Activated naive CD4-positive, alpha-beta T cell treated with anti-CD3 and anti-CD28 coated beads, Interleukin-2, amount 50 U/mL, for 16 hours (primary cell): ENCODE measurements at places on chromosomes 12 and 14.

DNA sequence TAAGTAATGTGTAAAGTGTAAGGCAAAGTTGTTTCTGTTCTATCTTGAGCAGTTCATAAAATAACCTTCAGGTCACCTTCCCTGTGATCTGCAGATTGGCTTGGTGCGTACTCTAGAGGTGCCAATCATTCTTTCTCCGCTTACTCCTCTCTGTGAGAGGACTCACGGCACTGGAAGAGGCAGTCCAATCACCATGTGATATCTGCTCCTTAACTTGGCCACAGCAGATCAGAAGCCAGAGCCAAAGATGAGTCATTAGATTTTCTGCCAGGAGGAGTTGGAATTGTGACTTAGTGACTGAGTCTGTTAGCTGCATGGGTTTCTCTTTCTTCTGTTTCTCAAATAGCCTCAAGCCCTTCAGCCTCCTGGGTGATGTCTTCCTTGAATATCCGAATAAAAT, 165.5 kb downstream of the SLC41A2 start:
- DNase-seq, result no peak

DNA sequence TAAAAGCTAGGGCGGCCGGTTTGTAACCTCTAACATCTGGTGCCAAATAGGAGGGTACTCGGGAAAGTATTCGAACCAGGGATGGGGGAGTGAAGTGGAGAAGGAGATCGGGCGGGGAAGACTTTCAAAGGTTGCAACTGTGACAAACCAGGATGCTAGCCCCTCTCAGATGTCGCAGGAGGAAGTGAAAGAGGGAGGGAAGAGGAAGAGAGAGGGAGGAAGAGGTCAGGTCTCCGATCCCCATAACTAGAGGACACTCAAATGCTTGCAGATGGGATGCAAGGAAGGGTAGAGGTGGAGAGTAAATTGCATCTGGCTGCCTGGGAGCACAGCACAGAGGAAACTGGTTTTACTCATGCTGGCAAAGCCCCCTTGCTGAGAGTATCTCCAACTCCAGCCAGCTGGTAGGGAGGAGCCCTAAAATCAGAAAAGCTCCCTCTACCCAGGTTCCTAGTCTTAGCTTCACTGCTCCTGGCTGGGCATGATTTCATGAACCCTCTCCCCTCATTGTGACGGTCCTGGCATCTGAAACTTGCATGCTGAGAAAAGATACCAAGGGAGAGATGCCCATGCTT, 696.7 kb upstream of the TBX3 start:
- no peak for DNase-seq

DNA sequence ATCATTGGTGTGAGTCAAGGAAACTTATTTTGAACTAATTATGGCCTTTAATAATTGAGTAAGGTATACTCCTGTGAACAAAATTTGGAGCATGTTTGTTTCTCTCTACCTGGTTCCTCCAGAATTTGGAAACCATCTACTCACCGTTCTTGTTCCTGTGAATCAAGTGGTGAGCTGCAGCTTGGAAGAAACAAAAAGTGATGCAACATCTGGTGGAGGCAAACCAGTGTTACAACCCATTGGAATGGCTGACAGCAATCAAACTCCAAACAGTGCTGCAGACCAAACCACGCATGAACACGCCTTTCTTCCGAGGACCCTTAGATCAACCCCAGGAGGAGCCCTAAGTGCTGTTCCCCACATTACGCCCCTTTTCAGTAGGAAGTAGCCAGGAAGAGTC, 104.7 kb upstream of the VASH1 start:
- DNase-seq, result no peak

DNA sequence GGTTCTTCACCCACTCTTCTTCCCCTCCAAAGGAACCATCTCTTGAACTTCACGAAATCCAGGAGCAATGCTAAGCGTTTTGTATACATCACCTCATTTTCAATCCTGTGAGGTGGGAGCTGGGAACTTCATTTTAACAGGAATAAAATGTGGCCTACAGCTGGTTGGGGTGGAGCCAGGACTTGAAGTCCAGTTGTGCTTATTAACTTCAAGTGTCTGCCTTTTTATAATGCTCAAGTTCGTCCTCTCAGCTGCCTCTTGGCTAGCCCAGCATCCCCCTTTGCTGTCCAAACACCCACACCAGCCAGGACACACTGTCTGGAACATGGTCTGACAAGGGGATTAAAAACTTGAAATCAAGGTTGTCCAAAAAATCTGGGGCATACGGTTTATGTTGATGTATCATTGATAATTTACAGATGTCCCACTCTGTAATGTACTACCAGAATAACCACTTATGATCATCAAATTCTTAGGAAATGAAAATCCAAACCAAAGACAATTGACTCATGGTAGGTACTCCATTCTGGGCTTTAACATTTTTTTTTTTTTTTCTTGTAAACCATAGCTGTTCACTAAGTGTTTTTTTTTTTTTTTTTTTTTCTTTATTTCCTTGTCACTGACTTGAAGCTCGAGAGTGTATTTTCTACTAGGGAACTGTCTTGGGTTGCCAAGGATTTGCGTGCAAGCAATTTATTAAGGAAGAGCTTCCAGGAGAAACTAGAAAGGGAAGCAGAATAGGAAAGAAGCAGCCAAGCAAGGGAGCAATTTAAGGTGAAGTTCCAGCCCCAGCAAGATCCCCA, 252.3 kb downstream of the EFCAB11 start:
- no peak for DNase-seq

DNA sequence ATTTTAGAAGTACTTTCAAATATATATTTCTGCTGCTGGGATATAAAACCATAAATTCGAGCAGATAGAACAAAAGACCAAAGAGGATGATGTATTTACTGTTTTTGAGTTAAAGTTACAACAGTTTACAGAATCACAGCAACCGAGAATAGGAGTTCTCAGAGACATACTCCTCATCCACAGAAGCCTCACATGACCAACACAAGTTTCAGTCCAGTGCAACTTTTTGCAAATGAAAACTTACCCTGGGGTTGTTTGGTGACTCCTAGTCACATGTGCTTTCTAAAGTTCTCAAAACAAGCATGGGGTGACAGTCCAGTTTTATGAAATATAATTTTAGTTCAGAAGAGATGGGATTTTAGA, 117.1 kb downstream of the PRKCH start:
- DNase-seq, result no peak

DNA sequence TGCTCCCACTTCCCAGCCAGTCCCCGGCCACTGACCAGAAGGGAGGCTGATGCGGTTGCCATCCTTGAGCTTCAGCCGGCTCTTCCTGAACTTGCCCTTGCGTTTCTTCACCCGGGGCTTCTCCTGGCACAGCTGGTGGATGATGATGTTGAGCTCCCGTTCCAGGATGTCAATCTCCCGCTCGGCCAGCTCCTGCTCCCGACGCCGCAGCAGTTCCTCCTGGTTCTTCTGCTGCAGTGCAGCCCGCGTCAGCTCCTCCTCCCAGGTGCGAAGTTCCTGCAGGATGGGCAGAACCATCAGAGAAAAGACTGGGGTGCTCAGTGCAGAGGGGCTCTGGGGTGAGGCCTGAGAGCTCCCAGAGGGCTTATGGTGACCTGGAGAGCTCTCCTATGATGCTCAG, 67.0 kb downstream of the MAP3K9 start:
- DNase-seq, result no peak

DNA sequence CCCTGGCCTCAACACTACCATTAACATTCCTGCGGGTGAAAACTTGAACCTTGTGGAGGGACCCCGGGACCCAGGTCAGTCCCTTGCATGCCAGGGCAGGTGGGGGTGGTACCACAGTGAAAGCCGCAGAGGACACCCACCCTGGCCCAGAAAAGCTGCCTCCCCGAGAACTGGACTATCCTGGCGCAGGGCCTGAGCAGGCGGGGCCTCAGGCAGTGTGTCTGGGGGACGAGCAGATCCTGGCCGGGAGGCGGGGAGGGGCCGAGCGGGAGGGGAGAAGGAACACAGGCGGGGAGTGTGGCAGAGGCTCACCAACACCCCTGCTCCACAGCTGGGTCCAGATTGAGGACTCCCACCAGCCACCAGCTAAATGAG, 10.0 kb downstream of the AHNAK2 start:
- no peak for DNase-seq

- no peak for DNase-seq
Observed at GRCh38 chr12:115897729-115898128, 379.8 kb downstream of the MED13L start.

DNA sequence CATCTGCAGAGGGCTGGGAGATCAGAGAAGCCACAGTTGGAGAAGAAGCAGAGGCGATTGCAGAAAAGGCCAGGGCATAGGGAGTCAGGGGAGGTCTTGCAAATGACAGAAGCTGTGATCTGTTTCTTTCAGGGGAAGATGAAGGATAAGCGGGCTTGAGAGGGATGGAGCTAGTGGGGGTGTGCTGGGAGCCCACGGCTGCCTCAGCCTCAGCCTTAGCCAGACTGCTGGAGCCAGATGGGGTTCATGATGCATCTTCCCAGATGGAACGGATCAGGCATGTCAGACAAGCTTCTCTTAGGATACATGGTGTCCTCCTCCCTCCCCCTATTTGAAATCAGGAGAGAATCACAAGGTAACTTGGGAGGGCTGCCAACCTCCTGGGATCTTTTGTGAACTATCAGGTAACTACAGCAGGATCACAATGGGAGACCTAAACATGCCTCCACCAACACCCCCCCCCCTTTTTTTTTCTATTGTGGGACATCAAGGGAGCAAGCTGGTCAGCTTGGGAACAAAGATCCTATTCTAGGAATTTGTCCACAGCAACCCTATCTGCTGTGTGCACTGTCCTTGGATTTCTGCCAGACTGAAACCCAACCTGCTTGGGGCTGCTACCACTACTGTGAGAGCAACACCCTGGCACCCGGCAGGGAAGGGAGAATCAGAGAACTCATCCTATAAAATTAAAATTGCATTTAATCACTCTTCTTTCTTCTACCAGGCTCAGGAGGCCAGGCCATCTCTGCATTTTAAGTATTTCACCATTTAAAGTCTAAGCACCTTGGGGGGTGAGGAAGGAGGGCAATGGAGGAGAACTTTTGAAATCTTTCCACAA, 10.7 kb upstream of the ATP2A2 start:
- no peak for DNase-seq

DNA sequence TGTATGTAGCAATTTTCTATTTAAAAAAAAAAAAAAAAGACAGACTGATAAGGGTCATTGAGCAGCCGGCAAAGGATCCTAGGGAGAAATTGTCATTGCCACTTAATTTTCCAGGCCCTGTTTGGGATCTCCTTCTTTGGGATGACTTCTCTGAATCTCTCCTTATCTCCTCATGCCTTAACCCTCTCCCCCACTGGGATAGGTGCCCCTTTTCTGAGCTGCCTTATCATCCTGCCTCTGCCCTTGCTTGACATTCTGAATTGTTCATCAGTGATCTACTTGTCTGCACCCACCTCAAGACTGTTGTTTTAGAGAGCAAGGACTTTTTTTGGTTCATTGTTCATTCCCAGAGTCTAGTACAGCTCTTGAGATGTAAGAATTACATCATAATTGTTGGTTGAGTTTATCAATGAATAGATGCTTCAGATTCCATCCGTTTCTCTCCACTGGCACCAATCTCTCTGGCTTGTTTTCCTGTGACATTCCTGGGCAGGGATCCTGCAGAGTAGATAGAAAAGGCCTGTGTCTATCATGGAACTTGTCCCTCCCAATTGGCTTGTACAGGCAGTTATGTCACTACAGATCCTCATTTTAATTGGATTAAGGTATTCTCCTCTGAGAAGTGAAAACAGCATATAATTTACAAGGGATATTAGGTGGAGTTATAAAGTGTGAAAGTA, 42.6 kb downstream of the SOCS2 start:
- no peak for DNase-seq

DNA sequence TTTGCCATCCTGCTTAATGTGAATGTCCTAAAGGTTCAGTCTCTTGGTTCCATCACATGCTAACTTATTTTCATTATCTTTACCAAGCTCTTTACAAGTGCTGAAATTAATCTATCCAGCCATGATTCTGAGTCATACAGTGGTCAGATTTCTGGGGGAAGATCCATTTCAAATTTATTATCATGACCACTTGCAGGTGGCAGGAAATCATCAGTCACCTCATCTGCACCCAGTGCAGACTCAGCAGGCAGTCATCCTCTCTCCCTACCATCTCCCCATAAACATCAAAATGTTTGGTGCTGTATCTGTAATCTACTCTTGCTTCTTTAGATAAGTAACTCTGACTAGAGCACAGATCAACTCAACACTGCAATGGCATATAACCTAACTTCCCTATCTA, 23.5 kb downstream of the ATG14 start:
- no peak for DNase-seq

GRCh38 chr12:8493084-8493483, 20.2 kb upstream of the CLEC4D start:
- peak; percentile 30 for DNase-seq

- DNase-seq, result no peak
Observed at GRCh38 chr14:38412654-38413053, 156.8 kb upstream of the CLEC14A start.

- no peak for DNase-seq
Observed at GRCh38 chr12:58503731-58504130, 416.6 kb downstream of the LRIG3 start.

DNA sequence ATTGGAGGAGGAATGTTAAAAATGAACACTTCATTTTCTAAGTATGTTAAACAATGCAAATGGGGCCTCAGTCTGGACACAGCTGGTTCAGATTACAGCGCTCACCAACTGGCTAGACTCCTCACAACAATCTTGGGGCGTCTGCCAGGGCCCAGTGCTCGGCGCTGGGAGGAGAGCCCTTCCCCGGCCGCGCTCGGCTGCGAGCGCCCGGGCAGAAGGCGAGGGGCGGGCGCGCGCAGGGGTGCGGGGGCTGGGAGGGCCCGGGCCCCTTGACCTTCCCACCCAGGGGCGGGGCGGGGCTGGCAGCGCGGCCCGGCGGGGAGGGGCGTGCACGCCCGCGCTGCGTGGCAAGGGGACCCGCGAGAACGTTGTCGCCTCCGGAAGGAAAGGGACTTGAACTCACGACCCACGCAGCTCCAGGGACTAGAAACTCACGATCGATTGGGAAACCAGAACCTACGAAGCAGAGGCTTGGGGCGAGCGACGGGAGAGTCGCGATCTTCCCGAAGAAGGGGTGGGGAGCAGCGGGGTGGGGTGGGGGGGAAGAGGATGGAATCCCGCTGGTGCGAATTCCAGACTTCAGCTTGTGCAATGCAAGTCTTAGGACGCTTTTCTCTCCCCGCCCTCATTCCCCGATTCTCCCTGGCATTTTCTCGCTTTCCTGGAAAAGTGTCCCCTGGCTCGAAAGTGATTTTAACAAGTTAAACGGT, at the start of gene FBLN5:
Gene FBLN5 (minus strand): TSS at position 220 of the 710 bp plus-strand sequence. CDS start 465 bp downstream, outside the sequence.
- peak; percentile 52 for DNase-seq

DNA sequence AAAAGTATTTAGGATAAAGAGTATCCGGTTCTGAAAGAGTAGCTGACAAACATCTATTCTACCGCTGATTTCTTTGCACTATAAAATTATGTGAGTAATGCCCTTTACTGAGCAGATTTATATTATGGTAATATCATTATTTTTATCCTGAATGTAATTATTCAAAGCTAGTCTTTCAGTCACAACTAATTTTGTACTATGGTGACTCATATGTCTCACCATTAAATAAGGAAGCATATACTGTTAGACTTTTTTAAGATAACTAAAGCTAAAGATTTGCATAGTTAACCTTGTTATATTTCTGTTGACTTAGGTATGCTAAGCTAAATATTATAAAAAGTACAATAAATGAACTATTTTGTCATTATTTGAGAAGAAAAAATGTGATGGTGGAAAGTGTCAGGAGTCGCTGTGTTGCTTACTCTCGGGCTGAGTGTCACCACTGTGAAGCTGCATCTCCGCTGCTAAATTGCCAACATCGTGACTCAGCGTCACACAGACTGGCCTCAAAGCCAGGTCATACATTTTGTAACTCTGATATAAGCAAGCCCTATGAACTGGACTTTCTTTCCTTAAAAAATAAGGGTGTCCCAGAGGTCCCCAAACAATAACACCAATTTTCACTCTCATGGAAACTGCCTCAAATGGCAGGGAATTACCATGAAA, 69.1 kb upstream of the SSTR1 start:
- no peak for DNase-seq

- no peak for DNase-seq
Observed at GRCh38 chr12:127263621-127264020, 1003.3 kb upstream of the TMEM132C start.
